ENCODE measurements at places on chromosomes 5 and 9.
A peak's percentile ranks its signal among the peaks of the same experiment; 100 is the strongest.

- peak; percentile 77 for DNase-seq
These were observed 654 bp downstream of the RANBP6 start for GRCh38 chr9:6014670-6015270.

DNA sequence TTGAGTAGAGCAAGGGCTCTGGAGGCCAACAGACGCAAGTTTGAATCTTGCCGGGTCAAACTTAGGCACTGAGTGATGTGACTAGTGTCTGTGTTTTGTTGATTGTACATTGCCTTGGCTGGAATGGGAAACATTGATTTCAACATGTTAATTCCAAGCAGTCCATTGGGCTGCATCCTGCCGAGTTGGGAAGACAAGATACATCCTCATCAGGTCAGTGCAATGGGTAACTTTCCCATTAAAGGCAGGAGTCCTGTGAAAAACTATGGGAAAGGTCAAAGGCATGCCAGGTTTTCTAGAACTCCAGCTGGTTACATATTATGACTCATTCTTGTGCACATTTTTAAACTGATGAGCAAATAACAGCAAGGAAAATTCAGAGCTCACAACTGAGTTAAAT, 126.5 kb upstream of the ABCA1 start:
- peak; percentile 97 for DNase-seq

DNA sequence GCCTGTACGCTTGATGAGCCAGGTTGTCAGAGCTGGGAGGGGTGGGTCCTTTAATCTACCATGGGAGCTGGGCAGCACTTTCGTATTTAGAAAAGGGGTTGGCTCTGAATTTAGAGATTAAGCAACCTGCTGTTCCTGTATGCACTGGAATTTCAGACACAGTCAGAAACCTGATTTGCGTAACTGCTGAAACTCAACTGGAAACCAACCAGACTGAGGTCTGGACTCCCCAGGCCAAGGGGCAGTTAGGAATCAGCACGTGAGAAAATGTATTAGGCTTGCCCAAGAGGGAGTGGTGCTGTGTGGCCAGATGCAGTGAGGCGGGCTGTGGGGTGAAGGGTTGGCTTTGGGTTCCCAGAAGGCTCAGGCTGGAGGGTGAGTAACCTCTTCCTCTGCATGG, 235.0 kb downstream of the GOLPH3 start:
- peak; percentile 15 for DNase-seq

- DNase-seq, result peak; percentile 69
These were observed at the start of gene PKN3 for GRCh38 chr9:128702445-128702948. TSS of gene PKN3 (plus strand) at chr9:128702503. CDS start at chr9:128702916, 413 bp downstream.

DNA sequence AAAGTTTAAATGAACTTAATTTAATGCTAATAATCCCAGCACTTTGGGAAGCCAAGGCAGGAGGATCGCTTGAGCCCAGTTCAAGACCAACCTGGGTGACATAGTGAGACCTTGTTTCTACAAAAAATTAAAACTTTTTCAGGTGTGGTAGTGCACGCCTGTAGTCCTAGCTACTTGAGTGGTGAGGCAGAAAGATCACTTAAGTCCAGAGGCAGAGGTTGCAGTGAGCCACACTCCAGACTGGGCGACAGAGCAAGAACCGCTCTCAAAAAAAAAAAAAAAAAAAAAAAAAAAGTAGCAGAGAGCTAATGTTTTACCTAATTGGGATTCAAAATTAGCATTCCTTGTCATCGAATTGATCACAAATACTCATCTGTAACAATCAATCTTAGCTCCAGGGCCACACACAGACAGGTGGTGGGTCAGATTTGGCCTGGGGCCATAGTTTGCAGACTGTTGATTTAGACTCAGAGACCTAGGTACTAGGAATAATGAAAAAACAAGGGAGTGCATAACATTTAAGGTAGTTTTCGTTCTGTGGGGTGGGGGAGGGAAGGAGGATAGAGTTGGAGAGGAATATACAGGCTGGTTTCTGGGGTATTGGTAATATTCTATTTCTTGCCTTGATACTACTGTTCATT, 21.4 kb downstream of the HSDL2 start:
- no peak for DNase-seq

DNA sequence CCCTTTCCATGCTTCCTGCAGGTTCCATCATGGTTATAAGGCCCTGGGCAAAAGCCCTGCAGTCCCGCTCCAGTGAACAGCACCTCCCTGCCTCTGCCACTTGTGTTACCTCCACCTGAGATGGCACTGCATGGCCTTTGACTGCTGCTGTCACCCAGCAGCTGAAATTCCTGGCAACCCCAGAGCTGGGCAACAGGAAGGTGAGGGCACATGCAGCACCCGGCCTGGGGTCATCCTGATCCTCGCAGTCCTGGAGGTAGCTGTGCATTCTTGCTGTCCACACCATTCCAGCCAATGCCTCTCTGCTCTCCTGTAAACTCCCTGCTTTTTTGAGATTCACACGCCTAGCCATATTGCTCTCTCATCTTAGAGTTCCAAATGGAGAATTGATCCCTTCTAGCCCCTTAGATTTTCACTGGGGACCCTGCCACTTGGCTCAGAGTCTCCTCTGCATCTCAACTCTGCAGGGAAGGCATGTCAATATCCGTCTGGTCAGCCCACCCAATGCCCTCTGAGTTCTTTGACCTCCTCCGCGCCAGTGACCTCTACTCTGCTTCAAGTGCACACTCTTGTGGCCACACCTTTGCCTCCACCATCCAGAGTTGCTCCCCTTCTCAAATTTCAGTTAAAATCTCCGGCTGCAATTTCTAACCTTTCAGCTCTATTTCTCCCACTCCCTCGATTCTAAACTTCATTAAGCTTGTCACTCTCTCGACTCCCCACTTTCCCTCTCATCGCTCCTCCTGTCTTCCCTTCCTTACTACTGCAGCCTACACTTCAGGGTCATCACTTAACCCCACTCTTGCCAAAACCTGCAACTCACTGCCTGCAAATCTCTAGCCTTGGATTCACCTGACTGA, 93.4 kb downstream of the ANKH start:
- no peak for DNase-seq

DNA sequence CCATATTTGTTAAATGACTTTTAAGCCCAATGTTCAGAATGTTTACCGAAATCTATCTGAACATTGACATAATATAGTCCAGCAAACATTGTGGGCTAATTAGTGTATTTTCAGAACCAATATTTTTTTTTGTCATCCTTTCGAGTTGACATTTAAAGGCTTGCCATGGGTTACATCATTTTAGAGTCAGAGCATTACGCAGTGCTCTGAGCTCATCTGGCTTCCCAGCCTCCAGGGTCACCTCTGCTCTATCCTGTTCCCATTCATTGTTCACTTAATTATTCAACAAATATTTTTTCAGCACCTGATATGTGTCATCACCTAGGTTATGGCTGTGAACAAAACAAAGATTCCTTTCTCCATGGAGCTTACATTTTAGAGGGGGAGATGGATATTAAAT, 80.2 kb downstream of the SREK1 start:
- DNase-seq, result no peak

GRCh38 chr9:65410926-65411325, 125.9 kb upstream of the FOXD4L5 start:
- no peak for DNase-seq

Measured in fibroblast of mammary gland (primary cell).